ENCODE measurements at places on chromosomes 1 and 21. TPM values are rescaled to one million over a fixed set of nuclear protein-coding genes. Genes with fewer than 3 reads are reported as not detected.

Gene CNKSR1
- not detected for total RNA-seq

Gene HES5
- total RNA-seq = not detected

Gene DNASE2B
- total RNA-seq = not detected

Gene KRTAP12-4
- total RNA-seq = not detected

Gene PLEKHN1
- 0.46 TPM for total RNA-seq

Gene TRAF3IP3
- total RNA-seq = not detected

Gene LAX1
- total RNA-seq = 0.11 TPM

Gene OVAAL
- total RNA-seq = not detected

Gene CD1E
- total RNA-seq = not detected

Gene MMEL1
- 2.7 TPM for total RNA-seq

Gene LRRIQ3
- total RNA-seq = 0.35 TPM

Gene PPM1J
- total RNA-seq = 0.81 TPM

Gene METTL18
- 8.6 TPM for total RNA-seq

Gene PCSK9
- total RNA-seq = 0.07 TPM

Gene TSNAX
- 28.5 TPM for total RNA-seq

Gene LCE1B
- total RNA-seq = not detected

Gene TGFBR3
- total RNA-seq = 12.5 TPM

Gene FAM43B
- total RNA-seq = not detected

Gene GPN2
- total RNA-seq = 21.5 TPM

Gene MRPL20
- total RNA-seq = 132 TPM

Gene SFN
- 0.13 TPM for total RNA-seq

Gene RUNX1
- total RNA-seq = 5.4 TPM

Gene NAV1
- total RNA-seq = 29.7 TPM

Gene CALML6
- 0.14 TPM for total RNA-seq

Gene GSTM5
- total RNA-seq = 0.18 TPM

Gene TAS1R3
- 0.13 TPM for total RNA-seq

Gene LAMB3
- total RNA-seq = 7.1 TPM

Gene LPAR3
- total RNA-seq = not detected

Gene CLDN17
- not detected for total RNA-seq

Gene TDRD5
- total RNA-seq = not detected

Gene TNN
- not detected for total RNA-seq

Gene KCNJ15
- total RNA-seq = 0.04 TPM

Gene MARK1
- 0.99 TPM for total RNA-seq

Gene CHI3L2
- total RNA-seq = not detected

Gene CLDN19
- not detected for total RNA-seq

Gene SPRR3
- not detected for total RNA-seq

Gene AJAP1
- total RNA-seq = not detected

Gene SPRR5
- total RNA-seq = not detected
